Epithelial cell of esophagus (primary cell): ENCODE measurements at places on chromosomes 5 and 9.

DNA sequence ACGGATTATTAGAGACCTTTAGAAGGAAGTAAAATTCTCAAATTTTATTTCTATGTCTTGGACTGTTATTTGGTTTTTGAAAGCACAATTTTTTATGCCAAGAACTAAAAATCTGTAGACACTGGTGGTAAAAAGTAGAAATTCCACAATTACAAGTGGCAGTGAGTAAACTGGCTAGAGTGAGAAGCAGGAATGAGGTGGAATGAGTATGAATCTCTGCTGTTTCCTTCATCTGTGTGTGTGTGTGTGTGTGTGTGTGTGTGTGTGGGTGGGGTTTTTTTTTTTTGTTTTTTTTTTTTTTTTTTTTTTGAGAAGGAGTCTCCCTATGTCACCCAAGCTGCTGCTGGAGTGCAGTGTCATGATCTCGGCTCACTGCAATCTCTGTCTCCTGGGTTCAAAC lies 94.2 kb downstream of the TLE4 start:
- no peak for DNase-seq

DNA sequence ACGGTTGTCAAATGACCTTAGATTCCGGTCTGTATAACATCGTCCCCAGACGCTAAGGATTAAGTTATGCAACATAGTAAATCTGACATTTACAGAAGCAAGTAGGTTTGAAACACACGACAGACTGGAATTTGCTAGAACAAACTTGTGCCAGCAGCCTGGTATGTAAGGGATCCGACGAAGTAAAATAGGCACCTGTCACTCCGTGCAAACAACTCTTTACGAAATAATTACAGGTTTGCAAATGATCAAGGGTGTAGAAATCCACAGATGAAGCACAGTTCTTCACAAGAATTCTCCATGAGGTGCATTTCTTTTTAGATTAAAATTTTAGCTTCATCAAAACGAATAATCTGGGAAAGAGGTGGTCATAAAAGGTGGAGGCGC lies 508 bp downstream of the MOCS2 start:
- peak; percentile 45 for DNase-seq

GRCh38 chr5:120103495-120103894 lies 360.6 kb upstream of the PRR16 start:
- no peak for DNase-seq

DNA sequence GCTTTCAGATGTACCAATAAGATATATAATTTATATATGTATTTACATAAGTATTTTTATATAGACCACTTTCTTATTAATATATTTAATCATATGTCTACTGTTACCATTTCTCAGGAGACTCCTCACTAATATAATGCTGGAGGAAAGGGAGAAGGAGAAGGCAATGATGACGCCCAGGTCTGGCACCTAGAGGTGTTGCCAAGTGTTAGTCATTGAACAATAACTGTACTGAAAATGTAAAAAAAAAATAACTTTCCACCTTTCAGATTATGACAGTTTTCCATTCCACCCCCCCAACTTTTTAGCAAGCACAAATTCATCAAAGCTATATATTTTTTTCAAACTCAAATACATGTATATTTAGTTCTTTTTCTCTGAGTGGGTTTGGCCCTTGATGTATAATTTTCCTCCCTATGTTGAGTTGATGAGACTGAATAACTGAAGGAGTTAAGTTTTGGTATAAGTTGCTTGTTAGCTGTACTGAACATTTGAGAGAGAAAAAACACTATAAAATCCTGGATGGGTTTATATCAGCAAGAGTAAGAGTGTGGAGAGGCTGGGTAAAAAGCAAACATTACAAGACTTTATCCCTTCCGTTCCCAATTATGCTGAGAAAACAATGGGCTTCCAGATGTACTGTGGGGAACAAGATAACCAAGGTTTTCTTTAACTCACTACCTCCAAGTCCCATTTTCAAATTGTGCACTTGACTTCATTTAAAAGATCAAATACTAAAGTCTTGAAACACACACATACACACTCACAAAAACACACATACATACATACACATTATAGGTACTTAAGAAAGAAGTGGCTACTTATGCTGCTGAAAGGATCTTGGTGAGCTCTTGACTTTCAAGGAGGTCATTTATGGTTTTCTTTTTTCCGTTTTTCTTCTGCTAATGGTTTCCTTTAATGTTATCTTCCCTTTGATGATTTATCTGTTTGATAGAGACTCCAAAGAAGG lies 142.8 kb upstream of the IFNE start:
- no peak for DNase-seq
